Uterus (tissue), 4 donors: ENCODE measurements at places on chromosomes 2 and 18. TPM values are rescaled to one million over a fixed set of nuclear protein-coding genes. Genes with fewer than 3 reads are reported as not detected.
A peak's percentile ranks its signal among the peaks of the same experiment; 100 is the strongest.

DNA sequence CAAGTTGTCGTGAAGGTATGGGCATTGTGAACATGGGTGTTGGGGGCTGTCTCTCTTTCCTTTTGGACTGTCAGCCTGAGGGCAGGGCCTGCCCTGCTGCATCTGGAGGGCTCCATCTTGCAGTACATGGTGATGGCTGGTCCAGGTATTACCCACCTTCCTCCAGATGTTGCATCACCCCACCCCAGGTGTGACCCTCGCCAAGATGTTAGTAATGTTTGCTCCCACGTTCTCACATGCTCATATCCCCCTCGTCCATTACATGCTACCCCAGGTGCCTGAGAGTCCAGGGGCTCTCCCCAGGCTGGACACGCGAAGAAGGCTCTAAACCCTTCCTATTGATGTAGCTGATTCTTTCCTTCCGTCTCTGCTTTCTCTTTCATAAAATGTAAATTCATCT, 13.9 kb downstream of the ZAP70 start:
- DNase-seq = no peak

DNA sequence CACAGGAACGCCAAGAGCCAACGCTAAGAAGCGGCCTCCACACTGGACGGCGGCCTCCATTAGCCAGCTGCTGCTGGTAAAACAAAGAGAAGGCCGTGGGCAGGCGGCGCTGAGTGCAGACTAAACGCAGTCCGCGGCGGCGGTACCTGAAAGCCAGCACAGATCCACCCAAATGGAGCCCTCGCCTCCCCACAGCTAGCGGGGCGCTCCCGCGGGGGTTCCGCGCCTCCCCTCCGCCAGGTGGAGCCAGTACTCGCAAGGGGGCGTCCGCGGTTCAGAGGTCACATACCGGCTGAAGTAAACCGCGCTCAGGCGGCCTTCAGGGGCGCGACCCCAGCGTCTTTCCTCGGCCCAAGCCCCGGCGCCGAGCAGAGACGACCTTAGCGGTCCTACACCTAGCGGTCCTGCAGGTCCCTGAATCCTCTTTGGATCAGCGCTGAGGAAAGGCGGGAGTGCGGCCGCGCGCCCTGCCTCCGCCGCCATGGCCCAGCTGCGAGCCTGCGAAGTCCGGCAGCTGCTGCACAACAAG, 293.1 kb upstream of the ERBB4 start:
- peak; percentile 10 for DNase-seq

- DNase-seq = no peak
These were observed 495.8 kb upstream of the ACVR2A start for GRCh38 chr2:147348931-147349555.

DNA sequence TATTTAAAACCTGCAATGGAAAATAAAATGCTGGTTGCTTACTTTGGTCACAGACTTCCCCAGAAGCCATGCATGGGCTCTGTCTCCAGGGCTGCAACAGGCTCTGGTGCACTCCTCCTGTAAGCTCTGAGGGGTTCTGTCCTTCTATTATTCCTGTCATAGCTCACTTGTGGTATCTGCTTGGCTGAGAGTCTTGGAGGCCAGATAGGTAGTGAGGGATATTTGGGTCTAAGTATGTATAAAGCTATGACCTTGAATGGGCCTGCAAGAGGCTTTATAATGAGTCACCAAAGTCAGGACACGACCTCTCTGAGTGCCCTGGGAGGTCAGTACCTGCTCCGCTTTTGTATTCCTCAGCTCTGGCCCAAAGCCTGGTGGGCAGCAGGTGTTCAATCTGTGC, 141.6 kb upstream of the CAPN13 start:
- no peak for DNase-seq

DNA sequence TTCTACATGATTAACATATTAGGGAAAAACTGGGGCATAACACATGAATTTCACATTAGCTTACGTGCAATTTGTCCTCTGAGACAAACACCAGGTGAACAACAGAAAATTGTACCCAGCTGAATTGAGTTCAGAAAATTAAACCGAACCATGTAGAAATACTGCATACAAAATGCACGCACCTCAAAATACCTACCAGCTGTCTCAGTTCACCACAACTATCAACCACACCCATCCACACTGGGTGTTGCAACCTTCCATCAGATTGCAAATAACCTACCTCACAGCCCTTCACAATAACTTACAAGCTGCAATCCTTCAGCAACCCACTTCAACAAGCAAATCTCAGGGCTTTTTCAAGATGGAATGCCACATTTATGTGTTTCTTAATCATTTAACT, 55.9 kb downstream of the UNC50 start:
- DNase-seq = no peak

DNA sequence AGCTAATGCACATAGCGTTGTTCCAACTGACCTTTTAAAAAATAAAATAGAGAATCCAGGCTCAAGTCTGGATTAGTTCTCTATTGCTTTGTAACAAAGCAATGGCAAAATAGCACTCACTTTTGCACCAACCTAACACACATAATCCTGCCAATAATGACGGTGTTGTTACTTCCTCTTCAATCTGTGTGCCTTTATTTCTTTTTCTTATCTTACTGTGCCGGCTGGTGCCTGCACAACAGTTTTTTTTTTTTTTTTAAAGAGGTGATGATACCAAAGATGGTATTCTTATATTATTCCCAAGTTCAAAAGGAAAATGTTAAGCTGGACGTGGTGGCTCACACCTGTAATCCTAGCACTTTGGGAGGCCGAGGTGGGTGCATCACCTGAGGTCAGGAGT, 3.4 kb downstream of the PLB1 start:
- DNase-seq = no peak

GRCh38 chr18:72867746-72868584, at the start of gene NETO1:
Gene NETO1 (minus strand): TSS chr18:72867987. CDS start chr18:72867291, 696 bp downstream.
- no peak for DNase-seq

DNA sequence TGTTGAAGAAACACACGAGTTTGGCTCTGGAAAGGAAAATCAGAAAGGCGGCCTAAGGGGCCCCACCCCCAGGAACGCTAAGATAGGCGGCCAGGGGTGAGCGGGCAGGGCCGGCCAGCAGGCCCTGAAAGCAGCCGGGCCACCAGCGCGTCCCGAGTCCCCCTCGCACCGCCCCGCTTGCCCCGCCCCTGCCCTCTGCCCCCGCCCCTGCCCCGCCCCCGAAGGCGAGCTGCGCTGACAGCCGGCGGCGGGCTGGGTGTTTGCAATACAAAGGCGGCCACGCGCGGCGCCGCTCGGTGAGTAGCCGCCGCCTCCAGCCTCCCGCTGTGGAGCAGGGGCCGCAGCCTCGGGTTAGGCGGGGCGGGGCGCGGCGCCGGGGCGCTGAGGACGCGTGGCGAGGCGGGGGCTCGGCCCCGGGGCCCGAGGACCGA, at the start of gene LPIN1:
Gene LPIN1, plus strand, starts transcription at position 257 of the 431 bp plus-strand sequence. CDS start 18,910 bp downstream, outside the sequence.
- peak; percentile 91 for DNase-seq

DNA sequence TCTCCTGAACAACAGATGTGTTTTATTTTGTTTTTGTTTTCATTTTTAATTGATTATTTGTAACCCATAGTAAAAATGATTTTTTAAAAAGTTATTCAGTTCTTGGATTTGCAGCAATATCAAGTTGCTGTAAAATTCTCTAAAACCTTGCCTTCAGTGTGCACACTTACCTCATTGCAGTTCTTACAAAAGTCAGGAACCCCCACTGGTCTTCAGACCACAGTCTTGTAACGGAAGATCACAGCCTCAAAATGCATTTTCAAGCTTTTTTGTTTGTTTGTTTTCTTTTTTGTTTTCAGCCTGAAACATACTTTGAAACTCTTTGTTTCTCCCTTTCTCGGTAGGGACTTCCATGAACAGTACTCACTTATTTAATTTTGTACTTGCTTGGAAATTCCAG, 1012.8 kb upstream of the GYPC start:
- no peak for DNase-seq

DNA sequence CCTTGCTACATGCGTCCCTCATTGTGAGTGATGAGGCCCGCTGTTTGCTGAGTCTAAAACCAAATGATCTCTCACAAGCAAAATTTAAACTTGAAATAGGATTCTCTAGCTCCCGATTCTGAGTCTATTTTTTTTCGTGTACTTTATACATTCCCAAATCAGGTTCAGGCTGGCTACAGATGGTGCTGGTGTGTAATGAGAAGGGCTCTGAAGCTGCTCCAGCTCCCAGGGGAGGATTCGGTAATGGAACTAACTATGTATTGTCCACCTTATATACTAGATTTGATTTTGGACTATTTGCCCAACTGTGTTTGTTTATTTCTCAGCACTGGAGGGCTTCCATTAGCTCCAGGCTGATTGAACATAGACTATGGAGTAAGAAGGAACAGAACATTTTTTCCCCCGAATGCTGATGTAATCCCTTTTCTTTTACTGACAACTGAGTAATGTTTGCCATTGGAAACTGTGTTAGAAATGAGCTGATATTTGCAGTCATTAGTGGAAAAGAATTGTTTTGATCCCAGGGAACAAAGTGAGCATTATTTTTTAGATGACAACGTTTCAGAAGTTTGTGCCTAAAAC, 274.0 kb upstream of the FIGN start:
- no peak for DNase-seq

DNA sequence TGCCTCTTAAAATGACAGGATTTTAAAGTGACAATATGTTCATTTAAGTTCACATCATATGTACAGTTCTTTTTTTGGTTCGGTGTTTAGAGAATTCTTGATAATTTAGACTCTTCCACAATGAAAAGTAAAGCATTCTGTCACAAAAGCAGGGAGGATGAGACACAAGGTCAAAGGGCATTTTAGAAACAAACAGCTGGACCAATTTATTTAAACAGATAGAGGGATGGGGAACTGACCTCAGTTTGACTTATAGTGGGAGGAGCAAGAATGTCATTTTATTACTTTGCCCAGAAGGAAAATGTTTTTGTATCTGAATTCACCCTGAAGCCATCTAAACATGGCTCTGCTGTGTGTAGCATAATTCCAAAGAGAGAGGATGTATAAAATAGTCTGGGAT, 128.5 kb downstream of the MEIS1 start:
- DNase-seq = no peak

DNA sequence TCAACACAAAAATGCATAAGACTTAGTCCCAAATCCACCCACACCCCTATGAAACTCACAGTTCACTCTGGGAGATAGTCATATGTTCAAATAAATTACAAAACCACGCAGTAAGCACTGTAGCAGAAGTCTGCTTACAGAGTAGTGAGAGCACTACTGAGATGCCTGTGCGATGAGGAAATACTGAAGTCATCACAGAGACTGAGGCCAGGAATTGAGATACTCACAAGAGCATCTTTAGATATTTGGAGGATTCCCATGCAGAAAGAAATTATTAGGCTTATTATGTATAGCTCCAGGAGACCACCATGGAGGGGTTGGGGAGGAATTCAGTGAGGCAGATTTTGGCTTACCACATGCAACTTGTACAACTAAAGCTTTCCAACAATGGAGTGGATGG, 82.3 kb downstream of the ANTXR1 start:
- DNase-seq = peak; percentile 69

GRCh38 chr2:239495791-239496233, 95.0 kb upstream of the HDAC4 start:
- DNase-seq = no peak

DNA sequence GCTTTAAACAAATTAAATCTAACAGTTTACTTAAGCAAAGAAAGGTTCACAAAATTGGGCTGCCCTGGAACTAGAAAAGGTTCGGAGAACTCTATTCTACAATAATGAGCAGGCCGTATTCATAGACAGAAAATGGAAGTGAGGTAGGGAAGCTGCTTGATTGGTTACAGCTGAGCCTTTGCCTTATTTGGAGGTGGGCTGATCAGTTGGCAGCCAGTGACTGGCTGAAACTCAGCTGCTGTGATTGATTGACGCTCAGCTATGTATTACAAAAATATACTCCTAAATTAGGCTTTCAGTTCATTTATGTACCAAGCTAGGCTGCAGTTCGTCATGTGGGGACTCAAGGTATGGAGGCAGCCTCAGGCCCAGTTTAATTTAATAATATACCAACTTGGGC, 42.3 kb upstream of the TTR start:
- no peak for DNase-seq

DNA sequence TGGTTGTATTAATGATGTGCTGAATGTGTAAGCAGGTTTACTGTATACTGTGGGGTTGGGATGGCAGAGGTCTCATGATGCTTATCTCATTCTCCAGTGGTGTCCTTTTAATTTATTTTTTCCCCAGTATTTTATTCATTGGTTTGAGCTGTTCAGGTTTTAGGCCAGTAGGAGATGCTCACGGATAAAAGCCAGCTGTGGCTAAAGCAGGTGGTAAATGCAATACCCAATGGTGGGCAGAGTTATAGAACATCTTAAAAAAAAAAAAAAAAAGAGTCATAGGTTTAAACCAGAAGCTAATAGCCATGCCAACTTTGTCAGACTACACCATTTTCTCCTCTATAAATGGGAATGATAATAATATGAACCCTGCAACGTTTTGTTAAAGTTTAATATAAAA, 57.8 kb upstream of the NEUROD1 start:
- DNase-seq = no peak

DNA sequence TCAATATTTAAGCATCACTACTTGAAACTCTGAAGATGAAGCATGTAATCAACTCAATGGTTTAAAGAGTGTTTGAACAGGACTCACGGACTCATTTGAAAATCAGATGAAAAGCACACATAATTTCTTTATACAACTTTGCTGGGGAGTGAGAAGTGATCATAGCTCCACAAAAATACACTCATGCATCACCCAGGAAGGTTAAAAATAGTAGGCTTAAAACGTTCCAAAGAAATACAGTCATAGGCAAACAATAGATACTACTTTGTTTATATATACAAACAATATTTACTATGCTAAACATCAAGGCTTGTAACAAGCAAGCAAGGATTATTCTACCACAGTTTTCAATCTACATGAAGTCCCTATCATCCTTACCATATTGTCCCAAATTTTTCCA, 11.6 kb downstream of the HNRNPLL start:
- DNase-seq = no peak

GRCh38 chr2:106990297-106990696, 104.3 kb upstream of the ST6GAL2 start:
- DNase-seq = no peak

SCYGR5 gene
- total RNA-seq = not detected

ACVR1 gene
- total RNA-seq = 45.1 TPM

UGT1A8 gene
- total RNA-seq = not detected

SP5 gene
- total RNA-seq = not detected

NEURL3 gene
- total RNA-seq = not detected

HOXD11 gene
- not detected for total RNA-seq
